Vagina (tissue), 2 donors: ENCODE measurements at places on chromosomes 11 and 22.

GRCh38 chr11:16326679-16327297 lies 29.6 kb downstream of the SOX6 start:
- H3K4me1 ChIP-seq, result no peaks in the 10 kb centered on the region
- H3K4me3 ChIP-seq, result no peak overlapping the region
- no peaks in the 10 kb centered on the region for H3K27me3 ChIP-seq
- H3K27ac ChIP-seq, result no peak overlapping the region
- H3K36me3 ChIP-seq, result no peaks in the 10 kb centered on the region

DNA sequence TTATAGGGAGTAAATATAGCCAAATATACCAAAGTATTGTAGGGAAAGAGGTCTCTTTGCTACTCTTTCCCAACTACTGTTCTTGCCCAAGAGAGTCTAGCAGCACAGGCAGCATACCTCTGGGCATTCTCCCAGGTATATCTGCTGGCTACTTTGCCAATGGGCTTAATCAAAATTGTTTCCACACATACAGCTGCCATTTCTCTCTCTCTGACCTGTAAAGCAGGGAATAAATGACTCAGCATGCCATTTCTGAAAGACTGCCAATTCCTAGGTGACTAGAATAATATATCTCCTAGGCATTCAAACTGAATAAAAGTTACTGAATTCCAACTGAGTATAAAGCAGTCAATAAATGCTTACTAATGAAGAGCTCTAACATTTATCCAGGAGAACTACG lies 44.6 kb downstream of the RDX start:
- DNase-seq, result no peak
- H3K4me3 ChIP-seq, result no peak overlapping the region
- H3K4me1 ChIP-seq, result peaks cover 16% of the 10 kb centered on the region
- H3K27ac ChIP-seq, result no peak overlapping the region
- H3K27me3 ChIP-seq, result no peaks in the 10 kb centered on the region

- H3K27me3 ChIP-seq, result no peaks in the 10 kb centered on the region
- peaks cover 11% of the 10 kb centered on the region for H3K4me1 ChIP-seq
- no peak for DNase-seq
Observed at GRCh38 chr11:73664877-73665276, 18.5 kb downstream of the PLEKHB1 start.

GRCh38 chr11:60854140-60854846 lies 1.5 kb downstream of the PTGDR2 start:
- H3K27me3 ChIP-seq, result no peaks in the 10 kb centered on the region
- no peak for DNase-seq
- no peak overlapping the region for H3K4me3 ChIP-seq
- no peaks in the 10 kb centered on the region for H3K36me3 ChIP-seq

- no peaks in the 10 kb centered on the region for H3K4me1 ChIP-seq
- H3K27me3 ChIP-seq, result no peaks in the 10 kb centered on the region
- H3K27ac ChIP-seq, result no peak overlapping the region
Observed at GRCh38 chr22:32175683-32176644, 16.9 kb upstream of the C22orf42 start.

DNA sequence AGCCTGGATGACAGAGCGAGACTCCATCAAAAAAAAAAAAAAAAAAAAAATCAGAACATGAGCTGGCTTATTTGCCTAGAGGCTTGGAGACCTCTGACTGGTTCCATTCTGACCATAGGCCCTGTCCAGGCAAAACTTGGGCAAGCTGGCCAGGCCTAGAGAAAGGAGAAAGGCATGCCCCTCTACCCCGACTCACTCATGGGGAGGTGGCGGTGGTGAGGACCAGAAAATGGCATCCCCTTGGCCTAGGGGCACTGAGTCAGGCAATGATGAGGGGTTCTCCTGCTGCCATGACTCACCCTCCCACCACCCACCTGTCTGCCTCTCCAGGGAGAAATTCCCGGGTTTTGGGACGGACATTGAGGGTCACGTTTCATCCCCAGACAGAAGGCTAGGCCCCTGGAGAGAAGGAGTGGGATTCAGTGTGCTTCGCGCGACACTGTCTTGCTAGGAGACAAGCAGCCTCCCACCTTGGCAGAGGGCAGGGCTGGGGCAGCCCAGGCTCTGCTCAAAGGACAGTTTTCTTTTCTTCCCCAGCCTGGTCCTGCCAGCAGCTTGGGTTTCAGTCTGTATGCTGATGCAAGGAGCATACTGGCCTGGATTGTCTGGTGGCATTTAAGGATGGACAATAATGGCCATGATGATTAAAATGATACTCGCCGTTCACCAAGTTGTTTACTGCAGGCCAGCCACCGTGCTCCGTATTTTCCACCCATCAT lies 17.2 kb downstream of the TOB2 start:
- H3K4me1 ChIP-seq, result peaks cover 5% of the 10 kb centered on the region
- peaks cover 12% of the 10 kb centered on the region for H3K36me3 ChIP-seq

- H3K4me3 ChIP-seq, result no peak overlapping the region
- H3K36me3 ChIP-seq, result no peaks in the 10 kb centered on the region
- H3K27ac ChIP-seq, result peak overlapping the region; percentile 60
- no peaks in the 10 kb centered on the region for H3K27me3 ChIP-seq
Observed at GRCh38 chr11:7677071-7677470, 3.8 kb upstream of the CYB5R2 start.
